Non-pigmented ciliary epithelial cell (primary cell): ENCODE measurements at places on chromosomes 13 and 19.

GRCh38 chr13:109425821-109426689, 360.3 kb downstream of the IRS2 start:
- DNase-seq, result no peak

DNA sequence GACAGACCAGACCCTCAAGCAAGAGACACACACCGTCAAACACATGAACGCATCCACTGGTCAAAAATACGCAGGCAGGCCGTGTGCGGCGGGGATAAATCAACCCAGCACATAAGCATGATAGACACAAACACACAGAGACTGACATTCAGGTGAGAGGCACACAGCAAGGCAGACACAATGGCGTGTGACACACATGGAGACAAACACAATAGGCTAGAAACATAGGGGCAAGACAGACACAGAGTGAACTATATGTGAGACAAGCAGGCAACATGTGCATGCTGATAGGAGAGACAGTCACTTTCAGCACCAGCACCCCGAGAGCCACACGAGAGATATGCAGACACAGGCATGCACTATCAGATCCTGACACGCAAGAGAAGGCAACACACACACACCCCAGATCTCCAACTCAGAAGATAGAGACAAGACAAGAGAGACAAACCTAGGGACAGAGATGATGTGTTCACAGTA, 6.9 kb upstream of the JUNB start:
- DNase-seq, result no peak

DNA sequence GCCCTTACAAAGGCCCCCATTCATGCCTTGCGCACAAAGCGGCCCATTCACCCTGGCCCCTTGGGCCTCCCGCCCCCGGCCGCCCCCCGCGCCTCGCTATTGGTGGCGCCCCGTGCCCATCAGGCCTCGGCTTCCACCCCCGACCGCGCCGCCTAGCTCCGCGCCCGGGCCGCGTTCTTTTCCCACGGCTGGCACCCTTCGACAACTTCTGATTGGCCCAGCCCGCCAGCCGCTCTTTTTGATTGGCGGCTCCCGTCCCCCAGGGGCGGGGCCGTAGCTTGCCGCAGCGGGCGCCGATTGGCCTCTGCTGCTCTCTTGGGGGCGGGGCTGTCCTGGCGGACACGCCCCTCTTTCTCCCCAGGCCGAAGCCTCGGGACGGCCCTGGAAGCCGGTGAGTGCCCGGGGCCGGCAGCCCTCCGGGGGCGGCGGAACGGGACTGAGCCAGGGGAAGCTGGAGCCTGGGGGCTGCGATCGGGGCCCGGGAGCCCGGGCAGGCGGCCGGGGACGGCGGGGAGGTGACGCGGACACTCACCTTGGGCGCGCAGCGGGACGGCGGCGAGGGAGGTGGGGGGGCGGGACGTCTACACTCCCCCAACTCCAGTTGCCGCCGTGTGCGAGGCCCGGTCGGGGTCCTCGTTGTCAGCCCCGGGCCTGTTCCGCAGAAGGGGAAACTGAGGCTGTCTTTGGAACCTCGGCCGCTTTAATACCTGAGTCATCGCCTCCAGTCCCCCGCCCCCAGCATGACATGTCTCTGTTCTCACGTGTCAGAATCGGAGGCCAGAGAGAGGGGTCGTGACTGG, at the start of gene MYH14:
Gene MYH14, plus strand, starts transcription at position 342 of the 800 bp plus-strand sequence. CDS start 6,744 bp downstream, outside the sequence.
- DNase-seq, result no peak

DNA sequence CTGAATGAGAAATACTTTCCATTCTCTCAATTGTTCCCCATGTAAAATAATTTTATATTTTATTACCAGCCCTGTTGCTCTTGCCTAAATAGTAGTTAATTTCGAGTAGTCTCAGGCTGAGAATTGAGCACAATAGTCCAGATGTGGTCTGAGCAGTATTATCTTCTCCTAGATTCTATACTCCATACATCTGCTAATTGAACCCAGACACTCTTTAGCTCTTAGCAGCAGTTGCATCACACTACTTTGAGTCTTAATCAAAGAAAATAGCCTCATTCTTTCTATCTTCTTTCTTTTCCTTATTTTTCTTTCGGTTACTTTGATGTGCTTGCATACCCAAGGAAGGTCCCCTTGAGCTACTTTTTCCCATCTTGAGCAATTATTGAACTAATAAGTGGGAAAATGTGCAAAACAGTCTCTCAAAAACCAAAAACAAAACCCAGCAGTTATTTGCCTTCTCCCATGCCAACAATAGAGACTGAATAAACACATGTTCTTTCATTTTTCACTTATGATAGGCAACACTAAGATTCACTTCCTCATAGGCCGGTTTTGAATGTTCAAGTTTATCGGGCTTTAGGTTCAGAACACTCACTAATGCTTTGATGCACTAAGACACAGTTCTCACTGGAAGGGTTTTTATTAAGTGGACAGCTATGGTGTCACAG, 204.5 kb downstream of the POU4F1 start:
- DNase-seq, result no peak

DNA sequence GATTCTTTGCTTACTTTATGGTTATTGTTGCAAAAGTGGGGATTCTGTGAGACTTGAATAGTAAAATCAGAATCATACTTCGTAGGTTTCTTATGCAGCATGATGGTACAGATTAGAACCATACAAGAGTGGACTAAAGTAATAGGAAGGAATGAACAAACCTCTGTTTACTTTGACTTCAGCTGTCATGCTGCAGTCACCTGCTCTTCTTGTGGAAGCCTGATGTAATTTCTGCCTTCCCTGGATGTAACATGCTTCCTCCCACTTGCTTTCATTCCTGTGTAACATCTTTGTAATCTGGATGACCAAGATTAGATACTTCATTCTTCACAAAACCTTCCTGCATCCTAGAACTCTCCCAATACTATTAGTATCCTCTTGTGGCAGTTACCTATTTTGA, 235.0 kb downstream of the PCCA start:
- DNase-seq, result no peak

DNA sequence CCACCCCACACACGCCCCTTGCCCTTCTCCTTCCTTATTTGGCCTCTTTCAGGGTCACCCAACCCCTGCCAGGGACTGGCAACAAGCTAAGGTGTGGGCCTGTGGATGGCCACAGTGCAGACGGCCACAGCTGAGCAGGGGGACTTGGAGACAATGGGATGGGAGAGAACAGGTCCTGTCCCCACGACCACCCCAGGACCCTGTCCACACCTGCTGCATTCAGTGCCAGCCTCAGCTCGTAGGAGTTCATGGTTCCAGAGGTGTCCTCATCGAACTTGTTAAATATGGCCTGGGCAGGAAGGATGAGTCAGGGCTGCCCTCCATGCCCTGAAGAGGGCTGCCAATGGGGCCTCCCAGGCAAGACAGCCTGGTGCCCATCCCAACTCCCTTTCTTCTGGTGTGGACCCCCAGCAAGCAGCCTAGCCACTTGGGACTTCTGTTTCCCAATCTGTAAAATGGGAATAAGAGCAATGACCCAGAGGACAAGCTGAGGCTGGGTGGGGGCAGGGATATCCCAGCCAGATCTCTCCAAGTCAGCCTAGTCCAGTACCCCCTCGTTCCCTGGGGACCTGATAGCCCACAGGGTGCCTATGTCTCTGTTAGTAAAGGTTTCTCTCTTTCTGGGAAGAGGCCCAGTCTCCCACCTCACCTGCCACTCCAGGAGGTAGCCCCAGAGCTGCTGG, 10.6 kb downstream of the CAPN12 start:
- DNase-seq, result no peak

- no peak for DNase-seq
Observed at GRCh38 chr19:18814063-18814462, 17.7 kb upstream of the UPF1 start.

GRCh38 chr19:38735257-38735686, 9.0 kb downstream of the CAPN12 start:
- DNase-seq, result no peak

DNA sequence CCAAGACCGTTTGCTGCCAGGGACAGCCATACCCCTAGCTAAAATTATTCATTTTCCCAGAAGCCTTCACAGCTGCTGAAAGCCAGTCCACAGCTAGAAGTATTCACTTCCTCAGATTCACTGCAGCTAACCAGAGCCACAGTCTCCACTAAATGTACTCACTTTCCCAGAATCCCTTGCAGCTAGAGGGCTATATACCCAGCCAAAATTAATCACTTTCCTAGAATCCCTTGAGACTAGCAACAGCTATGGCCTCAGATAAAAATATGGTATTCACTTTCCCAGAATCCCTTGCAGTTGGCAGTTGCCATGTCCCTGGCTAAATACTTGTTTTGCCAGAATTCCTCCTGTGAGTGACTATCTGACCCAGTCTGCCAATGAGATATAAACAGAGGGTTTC, 13.8 kb upstream of the MEIS3 start:
- no peak for DNase-seq

- DNase-seq, result no peak
Observed at GRCh38 chr19:43711751-43712355, 4.0 kb upstream of the IRGC start.

GRCh38 chr19:38194061-38194701, 29.8 kb downstream of the DPF1 start:
- no peak for DNase-seq

DNA sequence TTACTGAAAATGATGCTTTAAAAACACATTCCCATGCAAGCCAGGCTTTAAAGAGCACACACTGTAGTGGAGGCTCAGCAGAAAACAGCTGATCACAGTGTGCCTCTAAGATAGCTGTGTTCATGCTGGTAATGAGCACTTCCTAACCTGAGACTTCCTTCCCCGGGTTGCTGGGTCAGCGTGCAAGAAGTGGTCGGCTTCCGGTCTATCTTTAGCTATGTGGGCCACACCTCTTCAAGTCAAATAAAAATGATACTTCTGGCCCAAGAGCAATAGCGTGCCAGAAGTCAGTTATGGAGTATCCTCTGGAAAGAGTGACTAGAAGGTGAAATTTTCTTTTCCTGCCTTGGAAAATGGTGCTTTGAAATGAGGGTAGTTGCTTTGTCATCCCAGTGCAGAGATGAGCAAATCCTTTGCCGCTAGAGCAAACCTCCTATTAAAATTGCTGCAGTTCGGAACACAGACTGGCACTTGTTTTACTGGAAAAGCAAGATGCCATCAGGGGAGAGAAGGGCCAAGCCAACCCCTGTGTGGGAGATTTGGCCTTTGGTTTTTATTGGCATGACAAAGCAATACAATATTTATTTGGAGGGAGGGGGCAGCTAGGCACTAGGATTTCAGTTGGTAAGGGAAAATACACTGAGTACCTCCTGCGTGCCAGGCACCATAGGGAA, 64.2 kb downstream of the ARHGAP35 start:
- DNase-seq, result no peak

GRCh38 chr13:104267206-104267811, 1201.1 kb upstream of the SLC10A2 start:
- no peak for DNase-seq

- no peak for DNase-seq
Observed at GRCh38 chr19:22935151-22935550, 67.8 kb downstream of the ZNF728 start.

GRCh38 chr13:67062160-67062559, 168.0 kb downstream of the PCDH9 start:
- no peak for DNase-seq

DNA sequence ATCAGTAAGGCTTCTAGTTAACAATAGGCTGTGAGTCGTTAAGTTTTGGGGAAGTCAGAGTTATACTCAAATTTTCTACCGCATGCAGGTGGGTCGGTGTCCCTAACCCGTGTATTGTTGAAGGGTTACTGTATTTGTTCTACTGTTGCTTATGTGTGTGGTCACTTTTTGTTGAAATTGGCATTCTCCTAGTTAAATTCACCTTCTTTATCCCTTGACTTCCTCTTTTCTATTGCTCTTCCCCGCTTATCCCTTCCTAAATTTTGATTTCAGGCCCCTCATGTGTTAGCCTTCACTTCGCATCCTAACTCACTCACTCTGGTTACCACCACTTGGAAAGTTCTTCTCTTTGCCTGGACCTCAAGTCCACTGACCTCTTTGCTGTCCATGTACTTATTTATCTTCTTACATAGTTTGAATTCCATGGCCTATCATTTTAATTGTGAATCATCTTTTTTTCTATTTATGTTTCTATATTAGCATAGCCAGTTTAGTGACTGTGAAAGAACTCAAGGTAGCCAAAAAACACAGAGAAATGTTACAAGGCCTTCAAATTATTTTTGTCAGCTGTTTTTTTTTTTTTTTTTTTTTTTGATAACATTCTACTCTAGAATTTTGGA, 52.9 kb downstream of the NDFIP2 start:
- no peak for DNase-seq
